HCT116 (cell line): ENCODE measurements at places on chromosomes 5 and 9. TPM values are rescaled to one million over a fixed set of nuclear protein-coding genes. Genes with fewer than 3 reads are reported as not detected.

DNA sequence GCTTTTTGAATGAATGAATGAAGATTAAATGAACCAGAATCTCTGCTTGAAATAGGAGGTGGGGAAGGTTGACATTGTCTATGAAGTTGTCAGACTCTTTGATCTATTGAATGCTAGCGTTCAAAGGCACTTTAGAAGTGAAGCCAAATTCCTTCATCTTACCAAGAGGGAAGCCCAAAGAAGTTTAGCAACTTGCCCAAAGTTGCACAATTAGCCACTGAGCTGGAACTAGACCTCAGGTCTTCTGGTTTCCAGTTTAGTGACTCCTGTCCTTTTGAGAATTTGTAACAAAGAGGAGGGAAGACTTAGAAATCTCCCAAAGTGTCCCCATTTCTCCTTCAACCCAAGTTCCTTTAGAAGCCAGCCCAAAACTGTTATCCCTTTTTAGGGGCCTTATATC, 20.7 kb upstream of the SLC1A3 start:
- no peak overlapping the region for H3K4me3 ChIP-seq
- H3K4me1 ChIP-seq, result no peaks in the 10 kb centered on the region
- no peaks in the 10 kb centered on the region for H3K36me3 ChIP-seq

DNA sequence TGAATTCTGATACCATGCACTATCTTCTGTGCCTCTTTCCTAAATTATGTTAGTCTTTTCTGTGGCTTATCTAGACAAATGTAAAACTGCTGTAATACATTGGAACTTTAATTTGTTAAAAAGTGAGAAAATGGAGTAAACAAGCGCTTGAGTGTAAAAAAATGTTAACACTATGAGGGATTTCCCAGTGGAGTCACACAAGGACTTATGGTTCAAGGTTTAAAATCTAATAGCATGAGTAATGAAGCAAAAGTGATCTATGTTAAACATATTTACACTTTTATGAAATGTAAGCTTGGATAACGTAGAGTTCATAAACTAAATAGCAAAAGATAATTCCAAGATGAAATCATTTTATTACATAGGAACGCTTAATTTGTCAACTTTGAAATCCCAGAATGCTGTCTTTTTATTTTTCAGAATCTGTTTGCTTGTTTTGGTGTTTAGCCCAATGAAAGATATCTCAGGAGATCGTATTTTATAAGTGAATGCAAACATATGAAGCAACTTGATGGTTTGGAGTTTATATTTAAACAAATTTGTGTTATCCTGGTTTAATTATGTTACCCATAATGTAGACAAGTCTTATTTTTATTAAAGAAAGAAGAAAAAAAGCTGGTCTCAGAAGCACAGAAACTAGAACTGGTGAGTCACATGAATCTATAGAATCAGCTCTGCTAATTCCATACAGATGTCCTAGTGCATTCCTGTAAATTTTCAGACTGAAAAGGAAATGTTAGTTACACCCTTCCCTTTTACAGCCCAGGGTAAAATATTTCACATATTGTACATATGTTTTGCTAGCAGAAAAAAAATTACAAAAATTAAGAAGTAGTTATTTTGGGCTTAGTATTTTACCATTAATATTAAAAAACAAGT, 34.2 kb upstream of the FBN2 start:
- H3K4me3 ChIP-seq, result no peak overlapping the region
- no peaks in the 10 kb centered on the region for H3K4me1 ChIP-seq
- no peaks in the 10 kb centered on the region for H3K27me3 ChIP-seq
- no peak for DNase-seq
- no peaks in the 10 kb centered on the region for H3K36me3 ChIP-seq
- no peak overlapping the region for H3K27ac ChIP-seq

DNA sequence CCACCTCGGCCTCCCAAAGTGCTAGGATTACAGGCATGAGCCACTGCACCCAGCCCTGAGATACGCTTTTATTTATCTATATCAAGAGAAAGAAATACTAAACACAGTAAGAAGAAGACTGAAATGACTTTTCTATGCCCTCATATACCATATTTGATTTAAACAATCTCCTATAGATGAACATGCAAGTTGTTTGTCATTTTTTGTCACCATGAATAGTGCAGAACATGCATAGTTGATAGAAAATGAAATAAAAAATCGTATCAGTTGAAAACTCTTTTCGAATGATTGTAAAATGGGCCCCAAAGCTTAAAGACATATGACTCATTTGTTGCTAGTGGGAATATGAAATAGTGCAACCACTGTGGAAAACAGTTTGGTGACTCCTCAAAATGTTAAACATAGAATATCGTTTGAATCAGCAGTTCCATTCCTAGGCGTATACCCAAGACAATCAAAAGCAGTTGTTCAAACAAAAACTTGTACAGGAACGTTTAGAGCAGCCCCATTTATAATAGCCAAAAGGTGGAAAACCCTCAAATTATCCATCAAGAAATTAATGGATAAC, 61.4 kb upstream of the ANKH start:
- no peaks in the 10 kb centered on the region for H3K27me3 ChIP-seq
- no peaks in the 10 kb centered on the region for H3K4me1 ChIP-seq
- no peak for DNase-seq
- H3K4me3 ChIP-seq, result no peak overlapping the region

GRCh38 chr5:176723440-176723839, 76.2 kb downstream of the TSPAN17 start:
- no peak overlapping the region for H3K4me3 ChIP-seq
- H3K27me3 ChIP-seq, result no peaks in the 10 kb centered on the region
- DNase-seq, result no peak

- no peak for DNase-seq
- no peaks in the 10 kb centered on the region for H3K36me3 ChIP-seq
- peaks cover 11% of the 10 kb centered on the region for H3K27me3 ChIP-seq
- H3K4me3 ChIP-seq, result no peak overlapping the region
- H3K4me1 ChIP-seq, result no peaks in the 10 kb centered on the region
- no peak overlapping the region for H3K27ac ChIP-seq
These were observed 86.7 kb upstream of the AGXT2 start for GRCh38 chr5:35134278-35135030.

Gene AK8
- 2.5 TPM for total RNA-seq

Gene JAK2
- 4.6 TPM for total RNA-seq

DNA sequence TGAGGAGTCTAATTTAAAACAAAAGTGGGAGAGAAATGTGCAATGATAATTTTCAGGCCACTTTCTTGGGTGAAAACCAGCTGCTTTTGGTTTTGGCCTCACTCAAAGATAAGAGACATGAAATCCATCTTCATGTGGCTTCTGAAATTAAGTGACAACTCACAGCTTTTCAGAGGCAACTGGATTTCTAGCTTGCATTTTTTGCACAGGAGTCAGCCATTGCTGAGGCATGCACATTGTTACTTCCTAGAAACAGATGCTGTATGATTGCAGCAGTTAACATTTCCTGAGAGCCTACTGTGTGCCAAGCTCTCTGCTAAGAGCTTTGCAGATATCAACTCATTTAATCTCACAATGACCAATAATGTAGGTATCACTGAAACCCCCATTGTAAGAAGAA, 562.6 kb downstream of the NR2F1-AS1 start:
- H3K4me3 ChIP-seq, result no peak overlapping the region
- no peaks in the 10 kb centered on the region for H3K4me1 ChIP-seq
- H3K36me3 ChIP-seq, result no peaks in the 10 kb centered on the region
- H3K27me3 ChIP-seq, result no peaks in the 10 kb centered on the region
- no peak overlapping the region for H3K27ac ChIP-seq

DNA sequence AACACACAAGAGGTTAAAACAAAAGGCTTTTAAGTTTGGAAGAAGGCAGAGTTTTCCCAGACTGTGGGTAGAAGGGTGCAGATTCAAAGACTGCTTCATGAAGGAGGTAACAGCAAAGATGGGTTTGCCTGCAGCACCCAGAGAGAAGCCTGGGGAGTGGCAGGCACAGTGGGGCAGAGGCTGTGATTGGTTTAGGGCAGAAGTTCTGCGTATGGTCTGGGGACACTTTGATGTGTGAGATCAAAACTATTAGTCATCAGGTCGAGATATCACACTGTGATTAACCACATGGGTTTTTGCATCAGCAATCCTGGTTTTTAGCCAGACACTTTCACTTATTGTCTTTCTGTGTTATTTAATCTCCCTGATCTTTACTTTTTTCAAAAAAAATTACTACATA, 188.8 kb upstream of the GLRA1 start:
- H3K4me1 ChIP-seq, result no peaks in the 10 kb centered on the region
- no peaks in the 10 kb centered on the region for H3K36me3 ChIP-seq
- peak; percentile 21 for DNase-seq
- no peaks in the 10 kb centered on the region for H3K27me3 ChIP-seq
- H3K4me3 ChIP-seq, result no peak overlapping the region
- no peak overlapping the region for H3K27ac ChIP-seq

GRCh38 chr5:85320495-85320894, 935.8 kb upstream of the EDIL3 start:
- H3K4me1 ChIP-seq, result no peaks in the 10 kb centered on the region
- no peaks in the 10 kb centered on the region for H3K36me3 ChIP-seq
- DNase-seq, result no peak
- H3K4me3 ChIP-seq, result no peak overlapping the region

DNA sequence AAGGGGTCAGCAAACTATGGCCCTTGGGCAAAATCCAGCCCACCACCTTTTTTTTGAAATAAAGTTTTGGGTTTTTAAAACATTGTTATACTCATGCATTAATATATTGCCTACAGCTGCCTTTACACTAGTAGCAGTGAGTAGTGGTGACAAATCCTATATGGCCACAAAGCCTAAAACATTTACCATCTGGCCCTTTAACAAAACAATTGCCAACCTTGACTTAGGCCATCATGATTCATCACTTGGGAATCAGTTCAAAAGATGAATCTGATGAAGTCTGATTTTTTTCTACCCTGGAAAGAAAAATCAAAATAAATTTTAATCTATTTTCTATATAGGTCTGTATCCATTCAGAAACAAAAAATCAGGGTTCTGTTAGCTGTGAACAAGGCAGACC, 484.9 kb downstream of the BNC2 start:
- H3K4me1 ChIP-seq, result no peaks in the 10 kb centered on the region
- no peak for DNase-seq
- H3K36me3 ChIP-seq, result no peaks in the 10 kb centered on the region
- no peak overlapping the region for H3K4me3 ChIP-seq

GRCh38 chr5:138366632-138367382, 14.3 kb downstream of the KDM3B start:
- no peak overlapping the region for H3K4me3 ChIP-seq
- H3K27ac ChIP-seq, result no peak overlapping the region
- H3K36me3 ChIP-seq, result no peaks in the 10 kb centered on the region
- no peaks in the 10 kb centered on the region for H3K4me1 ChIP-seq
- H3K27me3 ChIP-seq, result no peaks in the 10 kb centered on the region

DNA sequence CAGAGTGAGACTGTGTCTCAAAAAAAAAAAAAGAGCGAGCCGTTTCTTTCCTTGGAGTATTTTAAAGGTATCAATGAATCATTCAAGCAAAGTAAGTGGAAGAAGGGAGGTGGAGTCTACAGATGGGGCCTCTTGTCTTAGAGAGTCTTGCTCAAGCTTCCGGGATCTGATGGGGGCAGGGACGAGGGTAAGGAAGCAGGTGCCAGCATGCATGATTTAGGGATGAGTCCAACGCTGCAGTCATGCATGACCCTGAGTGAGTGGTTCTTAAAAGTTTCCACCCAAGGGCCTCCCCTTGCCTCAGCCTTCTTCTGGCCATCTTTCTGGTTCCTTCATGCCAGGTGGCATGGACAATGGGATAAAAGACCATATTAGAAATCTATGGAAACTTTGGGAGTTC, 79.6 kb downstream of the MYO10 start:
- H3K36me3 ChIP-seq, result peaks cover 5% of the 10 kb centered on the region; the same call in 1 of the 2 replicates
- H3K27ac ChIP-seq, result no peak overlapping the region
- no peaks in the 10 kb centered on the region for H3K27me3 ChIP-seq
- no peak overlapping the region for H3K4me3 ChIP-seq

- H3K27ac ChIP-seq, result no peak overlapping the region
- H3K27me3 ChIP-seq, result no peaks in the 10 kb centered on the region
- no peak overlapping the region for H3K4me3 ChIP-seq
- no peaks in the 10 kb centered on the region for H3K4me1 ChIP-seq
These were observed 50.1 kb upstream of the SMAD5 start for GRCh38 chr5:136082390-136083193.

- peaks cover 36% of the 10 kb centered on the region for H3K27me3 ChIP-seq
- no peaks in the 10 kb centered on the region for H3K36me3 ChIP-seq
- no peak overlapping the region for H3K27ac ChIP-seq
- no peaks in the 10 kb centered on the region for H3K4me1 ChIP-seq
These were observed 83.4 kb downstream of the PAPPA start for GRCh38 chr9:116236979-116237378.

Gene UNC13B
- total RNA-seq, result 17.6 TPM

DNA sequence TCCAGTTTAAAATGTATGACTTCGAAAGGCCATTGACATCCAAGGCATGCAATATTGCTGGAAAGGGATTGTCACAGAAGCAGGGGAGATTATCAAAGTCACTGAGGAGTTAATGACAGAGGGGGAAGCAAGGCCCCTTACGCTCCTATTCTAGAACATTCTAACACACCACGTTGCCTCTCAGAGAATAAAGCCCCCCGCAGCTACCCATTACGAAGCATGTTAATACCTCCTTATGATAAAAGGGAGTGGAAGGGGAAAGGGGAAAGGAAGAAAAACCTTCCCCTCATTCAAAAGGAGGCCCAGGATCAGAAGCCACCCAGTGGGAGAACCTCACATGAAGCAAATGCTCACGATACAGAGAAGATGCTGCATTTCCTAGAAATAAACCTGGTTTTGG, 213.6 kb downstream of the DAB2IP start:
- no peaks in the 10 kb centered on the region for H3K4me1 ChIP-seq
- no peak for DNase-seq
- no peak overlapping the region for H3K27ac ChIP-seq
- H3K36me3 ChIP-seq, result no peaks in the 10 kb centered on the region
- H3K4me3 ChIP-seq, result no peak overlapping the region

Gene SLC46A2
- not detected for total RNA-seq

Gene SMIM33
- total RNA-seq, result not detected

Gene WDR41
- total RNA-seq, result 54.1 TPM

DNA sequence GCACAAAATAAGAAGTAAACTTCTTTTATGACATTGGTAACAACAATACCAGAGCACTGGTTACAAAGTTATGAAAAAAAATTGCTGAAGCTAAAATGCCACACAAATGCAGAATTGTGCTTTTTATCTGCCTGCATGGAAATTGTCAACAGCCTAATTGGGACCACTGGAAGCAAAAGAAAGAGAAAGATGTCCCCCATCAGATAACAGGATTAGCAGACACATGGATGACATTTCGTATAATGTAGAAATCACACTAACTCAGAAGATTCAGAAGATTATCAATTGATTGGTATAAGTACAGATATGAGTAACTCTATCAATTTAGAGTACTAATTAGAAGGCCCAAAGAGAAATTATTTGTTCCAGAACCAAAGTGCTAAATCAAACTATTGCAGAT, 19.1 kb upstream of the FRMD3 start:
- H3K4me3 ChIP-seq, result no peak overlapping the region
- H3K27ac ChIP-seq, result no peak overlapping the region
- no peak for DNase-seq
- no peaks in the 10 kb centered on the region for H3K4me1 ChIP-seq

Gene NOXA1
- total RNA-seq, result 13.2 TPM

- H3K4me3 ChIP-seq, result no peak overlapping the region
- H3K27me3 ChIP-seq, result no peaks in the 10 kb centered on the region
- H3K4me1 ChIP-seq, result no peaks in the 10 kb centered on the region
- DNase-seq, result peak; percentile 12
- H3K27ac ChIP-seq, result no peak overlapping the region
These were observed 209.3 kb upstream of the SLC24A2 start for GRCh38 chr9:19998153-19998552.
